ENCODE measurements at places on chromosomes 7 and 10. TPM values are rescaled to one million over a fixed set of nuclear protein-coding genes. Genes with fewer than 3 reads are reported as not detected.

Gene ANKRD61
- total RNA-seq = not detected

Gene CPXM2
- not detected for total RNA-seq

Gene TBC1D12
- total RNA-seq = 5.7 TPM

Gene DOCK1
- total RNA-seq = 0.31 TPM

Gene FBXO24
- 0.95 TPM for total RNA-seq

Gene CLDN3
- total RNA-seq = not detected

Gene MYL10
- total RNA-seq = not detected

Measured in K562 (cell line).